ENCODE measurements at places on chromosomes 12 and 14.

DNA sequence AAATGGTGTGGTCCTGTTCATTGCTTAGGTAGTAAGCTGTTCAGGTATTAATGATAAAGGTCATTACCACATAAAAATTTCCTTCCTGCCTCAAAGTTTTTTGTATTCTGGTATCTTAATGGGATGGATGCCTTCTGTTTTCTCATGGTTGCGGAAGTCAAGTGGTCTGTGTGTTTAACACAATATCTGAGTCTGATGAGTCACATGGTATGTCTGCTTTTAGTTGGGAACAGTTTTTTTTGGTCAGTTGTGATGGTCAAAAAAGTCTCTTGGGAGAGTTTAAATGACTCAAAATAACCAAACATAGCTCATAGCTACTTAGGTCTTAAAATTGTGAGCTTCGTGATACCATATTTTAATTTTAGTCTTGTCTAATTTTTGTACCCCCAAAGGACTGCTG is 40.7 kb downstream of the STK38L start:
- DNase-seq, result peak; percentile 78

- no peak for DNase-seq
These were observed 972 bp downstream of the PTGDR start for GRCh38 chr14:52268279-52269061.

GRCh38 chr14:28671425-28671824 is 95.2 kb upstream of the FOXG1 start:
- DNase-seq, result no peak

GRCh38 chr14:92954933-92955332 is 32.0 kb downstream of the CHGA start:
- no peak for DNase-seq

DNA sequence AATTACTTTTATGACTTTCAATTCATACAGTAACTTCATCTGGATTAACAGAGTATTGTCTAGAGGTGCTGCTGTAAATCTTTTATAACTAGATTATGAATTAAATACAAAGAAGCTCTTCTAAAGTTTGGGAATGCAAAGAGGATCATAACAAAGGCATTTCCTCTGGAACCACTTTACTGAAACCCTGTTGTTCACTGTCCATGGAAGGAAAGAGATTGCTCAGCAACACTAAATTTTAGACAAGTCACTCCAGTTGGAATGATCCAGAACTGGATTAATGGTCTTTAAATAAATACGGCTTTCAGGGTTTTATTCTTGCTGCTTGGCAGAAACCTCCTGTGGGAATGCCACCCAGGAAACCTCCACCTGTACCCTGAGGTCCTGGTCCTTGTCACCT is 250.6 kb downstream of the KSR2 start:
- peak; percentile 46 for DNase-seq

DNA sequence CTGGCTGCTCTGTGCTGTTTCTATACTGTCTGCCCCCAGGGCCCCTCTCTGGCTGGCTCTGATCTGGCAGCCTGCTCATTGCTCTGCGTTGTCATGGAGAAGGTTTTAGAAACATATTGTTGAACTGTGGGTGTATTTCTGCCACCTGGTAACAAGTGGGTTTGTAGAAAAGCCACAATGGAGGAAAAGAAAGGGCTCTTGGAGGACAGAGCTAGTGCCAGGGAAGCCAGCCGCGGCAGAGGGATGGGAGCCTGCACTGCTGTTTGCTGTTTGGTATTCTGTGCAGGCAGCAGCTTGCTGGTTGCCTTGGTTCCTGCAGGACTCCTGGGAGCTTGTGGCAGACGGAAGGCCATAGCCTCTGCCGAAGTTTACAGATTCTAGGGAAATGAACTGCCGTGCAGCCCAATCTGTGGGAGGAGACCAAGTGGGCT is 15.1 kb downstream of the CCDC177 start:
- no peak for DNase-seq

DNA sequence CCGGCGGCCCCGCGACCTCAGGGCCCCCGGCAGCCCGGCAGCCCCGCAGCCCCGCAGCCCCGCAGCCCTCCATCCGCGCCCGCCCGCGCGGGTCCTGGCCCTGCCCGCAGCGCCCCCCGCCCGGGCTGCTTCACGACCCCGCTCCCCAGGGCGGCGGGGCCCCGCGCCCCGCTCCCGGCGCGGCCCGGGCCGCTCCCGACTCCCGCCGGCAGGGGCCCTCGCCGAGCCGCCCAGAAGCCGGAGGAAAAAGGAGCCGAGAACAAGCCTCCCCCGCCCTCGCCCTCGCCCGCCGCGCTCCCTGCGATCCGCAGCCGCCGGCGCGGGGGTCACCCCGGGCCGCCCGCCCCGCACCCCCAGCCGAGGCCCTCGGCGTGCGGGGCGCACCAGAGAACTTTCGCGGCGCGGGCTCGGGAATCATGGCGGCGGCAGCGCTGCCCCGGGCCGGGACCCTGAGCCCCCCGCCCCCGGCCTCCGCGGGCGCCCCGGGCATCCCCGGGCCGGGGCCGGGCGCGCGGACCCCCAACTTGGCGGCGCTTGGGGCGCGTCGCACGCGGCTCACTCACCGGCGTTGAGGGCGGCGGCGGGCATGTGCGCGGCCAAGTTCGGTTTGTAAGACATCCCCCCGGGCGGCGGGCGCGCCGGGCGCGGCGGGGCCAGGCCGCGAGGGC is 521 bp downstream of the CDK2AP1 start:
- DNase-seq, result peak; percentile 60

DNA sequence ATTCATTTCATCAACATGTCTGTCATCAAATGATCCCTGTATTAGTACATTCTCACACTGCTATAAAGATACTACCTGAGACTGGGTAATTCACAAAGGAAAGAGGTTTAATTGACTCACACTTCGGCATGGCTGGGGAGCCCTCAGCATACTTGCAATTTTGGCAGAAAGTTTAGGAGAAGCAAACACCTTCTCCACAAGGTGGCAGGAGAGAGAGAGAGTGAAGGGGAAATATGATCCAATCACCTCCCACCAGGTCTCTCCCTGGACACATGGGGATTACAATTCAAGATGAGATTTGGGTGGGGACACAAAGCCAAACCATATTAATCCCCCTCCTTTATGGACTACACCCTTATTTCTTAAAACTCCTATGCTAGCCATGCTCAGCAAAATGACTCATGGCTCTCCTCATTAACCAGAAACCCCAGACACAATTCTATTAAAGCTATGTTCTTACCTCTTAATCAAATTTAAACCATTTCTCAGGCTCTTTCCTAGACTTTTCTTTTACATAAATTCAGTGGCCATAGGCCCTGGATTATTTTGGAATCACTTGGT is 932.3 kb downstream of the FLRT2 start:
- DNase-seq, result peak; percentile 25

DNA sequence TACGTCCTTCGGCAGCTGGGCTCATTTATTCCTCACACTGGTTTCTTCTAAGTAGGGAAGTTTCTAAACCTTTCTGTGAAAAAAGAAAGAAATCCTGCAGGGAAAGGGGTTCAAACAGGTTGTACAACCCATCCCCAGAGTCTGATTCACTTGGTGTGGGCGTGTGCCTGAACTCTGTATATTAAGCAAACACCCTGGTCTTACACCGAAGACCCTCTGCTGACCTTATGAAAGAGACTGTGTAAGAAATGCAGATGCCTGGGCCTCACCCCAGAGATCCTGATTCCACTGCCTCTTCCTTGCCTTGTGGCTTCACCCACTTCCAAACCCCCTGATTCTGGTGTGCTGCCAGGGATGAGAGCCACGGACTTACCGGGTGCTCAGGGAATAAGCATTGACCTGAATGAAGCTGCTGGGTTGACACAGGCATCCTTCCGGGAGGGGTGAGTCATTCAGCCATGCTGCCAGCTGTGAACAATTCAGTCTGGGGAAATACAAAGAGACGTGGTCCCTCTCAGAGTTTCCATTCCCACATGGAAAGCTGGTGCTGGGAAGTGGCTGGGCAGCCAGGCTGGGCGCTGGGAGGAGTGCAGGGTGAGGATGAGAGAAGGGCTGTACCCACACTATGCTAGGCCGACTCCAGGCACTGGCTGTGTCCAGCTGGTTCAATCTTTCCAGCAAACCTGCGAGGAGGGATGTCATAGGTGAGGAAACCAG is 26.5 kb upstream of the ACTN1 start:
- DNase-seq, result peak; percentile 93

- DNase-seq, result peak; percentile 25
These were observed 244.2 kb upstream of the OR4E1 start for GRCh38 chr14:21917699-21918436.

DNA sequence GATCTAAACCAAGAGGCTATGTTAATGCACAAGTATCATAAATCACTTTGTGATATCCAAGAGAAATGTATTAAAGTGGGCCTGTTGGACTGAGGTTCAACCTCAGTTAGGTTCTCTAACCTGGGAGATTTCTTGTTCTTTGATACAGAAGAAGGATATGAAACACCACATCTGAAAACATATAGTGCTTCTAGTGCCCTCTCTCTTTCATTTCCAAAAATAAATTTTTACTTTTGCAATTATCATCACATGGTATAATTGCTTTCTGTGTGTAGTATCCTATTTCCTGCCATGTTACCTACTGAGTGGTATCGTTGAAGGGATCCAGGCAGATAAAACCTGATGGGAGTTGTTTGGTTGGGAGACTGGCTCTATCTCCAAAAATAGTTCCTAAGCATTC is 264.9 kb downstream of the CCER1 start:
- no peak for DNase-seq

DNA sequence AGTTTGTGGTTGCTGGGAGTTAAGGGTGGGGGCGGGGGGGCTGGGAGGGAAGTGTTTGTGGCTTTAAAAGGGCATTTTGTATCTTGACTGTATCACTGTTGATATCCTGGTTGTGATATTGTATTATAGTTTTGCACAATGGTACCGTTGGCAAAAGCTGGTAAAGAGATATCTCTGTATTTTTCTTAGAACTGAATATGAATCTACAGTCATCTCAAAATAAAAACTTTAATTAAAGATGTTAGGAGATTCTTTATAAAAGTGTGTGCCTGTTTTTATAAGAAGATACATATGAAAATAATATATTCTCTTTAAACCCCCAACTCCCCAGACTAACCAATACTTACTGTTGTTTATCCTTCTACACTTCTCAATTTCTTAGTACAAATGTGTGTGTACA is 43.2 kb downstream of the TTC6 start:
- DNase-seq, result no peak

GRCh38 chr12:124518051-124518932 is 49.1 kb downstream of the NCOR2 start:
- DNase-seq, result peak; percentile 100

GRCh38 chr12:120515496-120515895 is 13.5 kb downstream of the COQ5 start:
- no peak for DNase-seq

DNA sequence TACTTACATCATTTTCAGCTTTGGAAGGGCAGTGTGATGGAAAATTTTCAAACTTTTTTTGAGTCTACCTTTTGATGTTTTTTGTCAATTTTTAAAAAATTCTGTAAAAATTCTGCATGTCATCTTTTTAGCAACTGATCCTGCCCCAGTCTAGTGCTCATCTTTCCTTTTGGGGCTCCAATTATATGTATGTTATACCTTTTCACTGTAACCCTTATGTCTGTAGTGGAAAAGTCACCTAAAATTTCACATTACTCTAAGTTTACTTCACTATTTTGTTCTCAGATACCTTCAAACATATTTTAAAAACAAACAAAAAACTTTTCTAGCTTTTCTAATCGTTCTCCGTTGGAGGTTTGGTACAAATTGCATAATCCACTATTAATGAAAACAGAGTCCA is 32.5 kb upstream of the MYRFL start:
- no peak for DNase-seq

DNA sequence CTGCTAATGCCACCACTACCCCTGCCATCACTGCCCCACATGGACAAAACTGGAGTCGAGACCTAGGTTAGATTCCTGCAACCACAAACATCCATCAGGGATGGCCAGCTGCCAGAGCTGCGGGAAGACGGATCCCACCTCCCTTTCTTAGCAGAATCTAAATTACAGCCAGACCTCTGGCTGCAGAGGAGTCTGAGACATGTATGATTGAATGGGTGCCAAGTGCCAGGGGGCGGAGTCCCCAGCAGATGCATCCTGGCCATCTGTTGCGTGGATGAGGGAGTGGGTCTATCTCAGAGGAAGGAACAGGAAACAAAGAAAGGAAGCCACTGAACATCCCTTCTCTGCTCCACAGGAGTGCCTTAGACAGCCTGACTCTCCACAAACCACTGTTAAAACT is 7.1 kb upstream of the OAS2 start:
- DNase-seq, result peak; percentile 61
